ENCODE measurements at places on chromosomes 3 and 15.

DNA sequence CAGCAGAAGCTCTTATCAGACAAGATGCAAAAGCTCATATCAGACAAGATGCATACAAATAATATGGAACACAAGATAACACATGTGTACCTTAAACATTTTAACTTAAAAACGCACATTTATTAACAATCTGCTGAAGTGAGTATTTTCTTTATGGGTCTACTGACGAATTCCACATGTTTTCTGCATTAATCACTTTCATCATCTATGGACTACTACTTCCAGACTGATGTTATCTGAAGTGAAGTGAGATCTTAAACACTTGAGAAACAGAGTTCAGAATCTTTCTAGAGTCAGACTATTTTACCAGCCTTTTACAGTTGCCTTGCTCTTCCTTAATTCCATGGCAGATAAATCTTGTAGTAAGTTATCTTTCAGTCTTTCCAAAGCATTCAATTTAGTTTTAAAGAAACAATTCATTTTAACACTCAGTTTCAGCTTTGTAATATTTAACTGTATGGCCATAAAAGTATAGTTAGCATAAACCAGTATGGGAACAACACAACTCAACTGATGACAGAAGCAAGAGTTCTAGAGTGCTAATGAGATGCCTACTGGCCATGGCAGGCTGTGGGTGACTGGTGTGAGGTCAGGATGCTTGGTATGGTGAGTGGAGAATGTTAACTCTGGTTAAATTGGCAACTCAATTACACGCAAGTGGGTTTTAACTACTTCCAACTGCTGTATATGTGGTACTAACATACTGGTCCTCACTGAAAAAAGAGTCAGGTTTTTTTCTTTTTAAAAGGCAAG, 9.8 kb downstream of the CMTM6 start:
- no peak for DNase-seq

- no peak for DNase-seq
Measured at GRCh38 chr15:66938114-66938830, 127.1 kb upstream of the SMAD3 start.

DNA sequence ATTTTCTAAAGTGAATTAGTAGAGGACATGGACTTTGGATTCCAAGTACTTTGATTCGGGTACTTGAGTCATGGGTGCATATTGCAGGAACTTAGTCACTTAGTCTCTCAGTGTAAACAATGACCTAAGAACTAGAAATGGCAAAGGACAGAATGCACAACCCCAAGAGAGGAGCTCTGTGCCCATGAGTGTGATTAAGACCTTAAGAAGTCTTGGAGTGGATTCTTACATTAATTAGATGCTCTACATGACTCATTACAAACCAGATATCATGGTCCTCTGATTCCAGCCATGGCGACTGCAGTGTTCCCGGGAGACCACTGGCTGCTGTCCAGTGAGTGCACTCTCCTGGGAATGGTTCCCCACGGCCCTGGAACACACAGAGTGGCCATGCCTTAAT, 251.5 kb downstream of the GABRG3 start:
- DNase-seq: peak; percentile 21

GRCh38 chr3:69095636-69096035, 10.9 kb downstream of the ARL6IP5 start:
- no peak for DNase-seq

- DNase-seq: no peak
Measured at GRCh38 chr3:123005291-123005690, 22.3 kb downstream of the SEMA5B start.

DNA sequence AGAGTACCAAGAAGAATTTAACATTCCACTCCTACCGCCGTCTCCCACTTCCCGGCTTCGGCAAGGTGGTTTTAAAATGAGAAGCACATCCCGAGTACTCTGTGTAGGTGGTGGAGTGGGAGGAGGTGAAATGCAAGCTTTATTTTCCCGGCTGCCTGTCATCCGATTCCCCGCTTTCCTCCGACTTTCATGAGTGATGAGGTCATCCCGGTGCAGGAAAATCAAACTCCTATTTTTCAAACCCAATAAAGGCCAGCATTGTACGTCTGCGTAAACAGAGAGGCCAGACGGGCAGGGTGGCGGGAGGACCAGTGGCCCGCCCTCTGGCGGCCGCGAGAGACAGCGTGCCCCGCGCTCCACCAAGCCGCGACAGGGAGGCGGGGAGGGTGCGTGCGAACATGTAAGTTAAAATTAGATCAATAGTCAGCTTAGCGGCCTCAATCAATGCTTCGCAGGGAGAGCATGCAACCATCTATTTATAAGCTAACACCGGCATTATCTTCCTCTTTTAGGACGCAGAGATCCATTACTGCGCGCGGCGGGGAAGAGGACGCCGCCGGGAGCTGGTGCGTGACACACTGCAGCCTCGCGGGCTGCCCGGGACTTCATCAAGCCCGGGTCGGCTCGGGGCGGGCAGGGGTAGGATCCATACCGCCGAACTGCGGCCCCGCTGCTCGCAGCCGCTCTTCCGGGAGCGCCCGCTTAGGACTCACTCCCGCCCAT, 163.3 kb downstream of the CD47 start:
- DNase-seq: peak; percentile 77

GRCh38 chr3:71035886-71036285, 547.6 kb downstream of the FOXP1 start:
- DNase-seq: no peak

- no peak for DNase-seq
Measured at GRCh38 chr15:41926185-41927056, 32.6 kb upstream of the SPTBN5 start.

DNA sequence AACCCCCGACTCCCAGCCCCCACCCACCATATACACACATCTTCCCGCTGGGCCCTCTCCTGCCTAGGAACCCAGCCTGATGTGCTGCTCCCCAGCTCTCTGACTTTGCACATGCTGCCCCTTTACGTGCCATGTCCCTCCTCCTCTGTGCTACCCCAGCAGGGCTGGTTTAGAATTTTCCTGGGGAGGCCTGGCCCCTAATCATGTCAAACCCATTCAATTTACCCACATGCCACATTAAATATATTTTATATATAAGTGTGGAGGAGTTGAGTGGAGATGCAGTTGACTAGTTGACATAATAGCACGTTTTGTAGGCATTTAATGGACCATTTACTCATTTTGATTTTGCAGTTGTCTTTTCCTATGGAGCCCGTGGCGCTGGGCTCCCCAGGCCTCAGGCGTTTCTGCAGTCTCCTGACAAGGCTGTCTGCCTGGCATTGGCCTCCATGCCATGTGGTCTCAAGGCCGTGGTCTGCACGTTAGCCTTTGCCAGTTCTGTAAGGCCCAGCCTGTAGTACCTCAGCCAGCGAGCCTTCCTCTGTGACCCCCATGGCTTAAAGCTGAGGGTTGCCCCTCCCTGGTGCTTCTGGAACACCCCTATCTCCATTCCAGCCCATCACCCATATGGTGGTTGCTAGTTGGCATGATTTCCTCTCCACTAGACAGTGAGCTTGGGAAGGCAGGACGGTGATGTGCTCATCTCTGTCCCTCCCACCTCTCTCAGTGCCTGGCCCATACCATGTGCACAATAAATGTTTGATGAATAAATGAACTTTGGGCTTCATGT, 155.8 kb downstream of the TLE3 start:
- no peak for DNase-seq

DNA sequence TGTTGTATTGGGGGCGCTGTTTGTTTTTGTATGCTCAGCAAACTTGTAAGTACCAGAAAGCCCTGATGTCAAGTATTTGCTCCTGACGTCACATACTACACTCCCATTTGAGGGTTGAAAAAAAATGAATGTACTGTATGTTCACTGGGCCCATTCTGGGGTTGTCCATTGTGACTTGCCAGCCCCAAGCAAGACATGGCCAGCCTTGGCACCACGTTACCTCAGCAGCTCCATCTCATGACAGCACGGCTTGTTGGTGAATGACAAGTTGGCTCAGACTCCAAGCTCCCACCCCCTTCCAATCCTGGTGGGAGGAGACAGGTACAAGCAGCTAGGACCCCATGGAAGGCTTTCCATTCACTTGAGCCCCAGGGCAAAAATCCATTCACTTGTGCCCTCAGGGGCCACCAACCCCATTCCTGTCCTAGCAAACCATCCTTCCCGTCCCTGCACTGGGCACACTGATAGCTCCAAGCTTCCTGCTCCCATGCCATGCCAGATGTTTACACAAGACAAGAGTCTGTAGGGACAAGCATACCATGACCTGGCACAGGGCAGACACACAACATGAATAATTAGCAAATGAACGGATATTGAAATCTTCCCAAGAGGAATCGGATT, 1.6 kb downstream of the PHGR1 start:
- DNase-seq: no peak

- no peak for DNase-seq
Measured at GRCh38 chr3:73215901-73216300, 154.4 kb downstream of the EBLN2 start.

DNA sequence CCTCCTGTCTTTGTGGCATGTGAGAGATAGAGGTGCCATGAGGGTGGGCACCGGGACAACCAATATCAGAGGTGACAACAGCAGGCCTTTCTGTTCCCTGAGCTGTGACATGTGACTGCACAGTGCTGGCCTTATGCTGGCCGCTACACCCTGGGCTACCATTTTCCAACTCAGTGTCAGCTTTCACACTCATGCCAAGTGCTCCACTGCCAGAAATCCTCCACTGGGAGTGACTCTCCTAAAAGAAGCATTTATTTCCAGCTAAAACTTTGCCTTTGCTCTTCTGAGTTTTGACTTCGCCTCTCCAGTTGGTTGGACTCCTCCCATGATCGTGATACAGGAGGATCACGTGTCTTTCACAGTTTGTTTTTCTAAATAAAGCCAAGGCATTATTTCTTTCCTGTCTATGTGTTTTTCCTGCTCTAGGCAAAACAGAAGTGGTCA, 31.4 kb downstream of the CA12 start:
- DNase-seq: peak; percentile 68

- no peak for DNase-seq
Measured at GRCh38 chr15:89003865-89004725, 84.2 kb upstream of the ABHD2 start.

- peak; percentile 18 for DNase-seq
Measured at GRCh38 chr3:43970920-43971319, 270.8 kb upstream of the TOPAZ1 start.

GRCh38 chr3:73475717-73476116, 149.0 kb downstream of the PDZRN3 start:
- no peak for DNase-seq

GRCh38 chr3:45957586-45957985, 14.3 kb downstream of the CXCR6 start:
- DNase-seq: no peak

DNA sequence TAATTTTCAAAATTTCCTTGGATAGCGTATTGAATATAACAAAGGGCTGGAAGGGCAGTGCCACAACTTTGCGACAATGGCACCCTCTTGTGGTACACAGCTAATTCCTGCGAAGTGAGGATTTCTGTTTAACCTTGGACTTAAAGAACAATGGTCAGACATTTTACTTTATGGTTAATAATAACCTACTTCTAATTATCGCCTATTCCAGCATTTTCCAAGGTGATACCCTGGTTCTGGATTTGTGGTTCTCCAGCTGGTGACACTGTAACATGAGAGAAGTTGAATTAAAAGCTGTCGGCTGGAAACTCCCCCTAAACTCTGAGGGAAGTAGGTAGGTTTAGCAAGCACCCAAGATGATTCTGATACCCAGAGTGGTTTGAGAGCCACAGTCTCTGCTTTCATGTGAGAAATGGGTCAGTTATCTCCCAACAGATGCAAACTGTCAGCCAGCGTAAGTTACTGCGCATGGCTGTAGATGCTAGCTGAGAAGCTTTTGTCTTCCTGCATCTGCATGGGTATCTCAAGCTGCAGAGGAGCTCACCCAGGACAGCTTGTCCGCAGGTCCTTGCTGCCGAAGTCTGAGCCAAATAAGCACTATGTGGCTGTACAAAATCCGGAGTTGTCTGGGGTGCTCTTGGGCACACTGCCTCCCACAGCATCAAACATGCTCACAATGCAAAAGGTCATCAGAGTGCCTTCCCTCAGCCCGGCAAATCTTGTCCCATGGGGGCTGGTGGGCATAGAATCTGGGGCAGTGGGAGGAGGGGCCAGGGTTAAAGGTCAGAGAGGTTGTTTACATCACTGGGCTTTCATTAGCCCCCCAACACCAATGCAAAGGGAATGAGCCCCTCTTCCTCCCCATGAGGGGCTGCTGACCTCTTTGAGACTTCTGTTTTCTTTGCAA, 6.6 kb upstream of the CHSY1 start:
- DNase-seq: no peak

GRCh38 chr3:16406166-16406565, 107.3 kb downstream of the RFTN1 start:
- no peak for DNase-seq

DNA sequence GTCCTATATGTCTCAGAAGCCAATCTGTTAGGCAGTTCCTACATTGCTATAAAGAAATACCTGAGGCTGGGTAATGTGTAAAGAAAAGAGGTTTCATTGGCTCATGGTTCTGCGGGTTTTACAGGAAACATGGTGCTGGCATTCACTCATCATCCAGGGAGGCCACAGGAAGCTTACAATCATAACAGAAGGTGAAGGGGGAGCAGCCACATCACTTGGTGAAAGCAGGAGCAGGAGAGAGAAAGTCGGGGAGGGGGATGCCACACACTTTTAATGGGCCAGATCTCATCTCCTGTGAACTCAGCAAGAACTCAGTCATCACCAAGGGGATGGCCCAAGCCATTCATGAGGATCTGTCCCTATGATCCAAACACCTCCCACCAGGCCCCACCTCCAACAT, 9.1 kb downstream of the SLC49A4 start:
- no peak for DNase-seq

DNA sequence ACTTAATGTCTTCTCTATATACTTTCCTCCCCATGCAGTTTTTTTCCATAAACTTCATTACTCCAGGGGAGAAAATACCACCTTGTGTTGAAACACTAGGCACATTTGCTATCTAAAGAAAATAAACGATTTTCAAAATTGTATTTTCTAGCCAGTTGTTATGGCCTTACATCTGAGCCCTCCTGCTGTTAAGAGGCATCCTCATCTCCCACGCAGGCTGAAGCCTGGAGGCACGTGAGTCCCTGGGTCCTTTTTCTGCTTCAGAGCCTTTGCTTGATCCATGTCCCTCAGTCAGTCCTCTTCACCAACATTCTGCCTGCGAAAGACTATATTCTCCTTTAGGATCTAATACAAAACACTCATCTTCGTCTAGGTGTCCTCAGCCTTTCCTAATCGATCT, 479.6 kb upstream of the ZNF717 start:
- no peak for DNase-seq

- DNase-seq: no peak
Measured at GRCh38 chr3:148512648-148513047, 185.1 kb upstream of the AGTR1 start.

GRCh38 chr15:82030176-82030575, 15.6 kb downstream of the MEX3B start:
- no peak for DNase-seq

GRCh38 chr3:156793851-156794250, 32.3 kb upstream of the LEKR1 start:
- no peak for DNase-seq

GRCh38 chr3:20401253-20401652, 215.2 kb upstream of the SGO1 start:
- no peak for DNase-seq

Measured in right atrium auricular region (tissue), 2 donors.